ENCODE measurements at places on chromosomes 5 and 9. TPM values are rescaled to one million over a fixed set of nuclear protein-coding genes. Genes with fewer than 3 reads are reported as not detected.

Gene DMRT3
- not detected for total RNA-seq

Gene IGFBPL1
- not detected for total RNA-seq

Gene CDC20B
- not detected for total RNA-seq

Gene SH3GL2
- not detected for total RNA-seq

Gene DDX46
- 70.6 TPM for total RNA-seq

DNA sequence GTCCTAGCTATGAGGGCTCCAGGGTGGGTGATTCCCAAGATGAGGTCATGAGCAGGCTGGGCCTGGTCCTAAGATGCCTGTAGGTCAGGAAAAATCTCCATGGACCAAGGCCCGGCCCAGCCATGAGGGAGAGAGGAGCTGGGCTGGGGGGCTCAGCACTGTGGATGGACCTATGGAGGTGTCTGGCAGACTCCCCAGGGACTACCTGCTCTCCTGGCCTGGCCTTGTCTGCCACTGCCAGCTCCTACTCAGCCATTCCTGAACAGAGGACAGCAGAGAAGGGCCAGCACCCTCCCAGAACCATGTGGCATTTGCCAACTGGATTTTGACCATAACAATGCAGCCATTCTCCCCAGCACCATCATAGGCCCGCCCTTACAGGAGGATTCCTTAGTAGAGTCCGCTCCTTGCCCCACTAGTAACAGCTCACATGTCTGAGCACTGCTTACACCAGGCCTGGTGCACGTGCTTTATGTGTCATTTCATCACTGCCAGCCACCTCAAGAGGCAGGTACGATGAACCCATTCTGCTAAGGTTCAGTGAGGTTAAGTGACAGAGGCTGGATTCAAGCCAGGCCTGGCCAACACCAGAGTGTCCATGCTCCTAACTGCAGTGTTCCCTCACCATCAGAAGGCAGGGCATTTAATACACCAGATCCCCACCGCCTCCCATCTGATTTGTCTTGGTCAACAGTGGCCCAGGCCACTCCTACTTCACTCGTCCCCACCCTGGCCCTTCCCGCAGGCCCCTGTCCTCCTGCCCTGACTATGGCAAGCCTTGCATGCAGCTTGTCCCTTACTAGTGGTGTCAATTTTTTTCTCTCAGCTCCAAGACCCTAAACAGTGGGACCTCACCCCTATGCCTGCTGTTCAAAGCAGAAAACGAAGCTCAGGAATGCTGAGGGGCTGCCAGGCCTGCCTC, 669 bp downstream of the IL13 start:
- no peaks in the 10 kb centered on the region for H3K27me3 ChIP-seq
- H3K4me1 ChIP-seq: peaks cover 45% of the 10 kb centered on the region
- H3K36me3 ChIP-seq: no peaks in the 10 kb centered on the region
- no peak for DNase-seq
- H3K27ac ChIP-seq: no peak overlapping the region

DNA sequence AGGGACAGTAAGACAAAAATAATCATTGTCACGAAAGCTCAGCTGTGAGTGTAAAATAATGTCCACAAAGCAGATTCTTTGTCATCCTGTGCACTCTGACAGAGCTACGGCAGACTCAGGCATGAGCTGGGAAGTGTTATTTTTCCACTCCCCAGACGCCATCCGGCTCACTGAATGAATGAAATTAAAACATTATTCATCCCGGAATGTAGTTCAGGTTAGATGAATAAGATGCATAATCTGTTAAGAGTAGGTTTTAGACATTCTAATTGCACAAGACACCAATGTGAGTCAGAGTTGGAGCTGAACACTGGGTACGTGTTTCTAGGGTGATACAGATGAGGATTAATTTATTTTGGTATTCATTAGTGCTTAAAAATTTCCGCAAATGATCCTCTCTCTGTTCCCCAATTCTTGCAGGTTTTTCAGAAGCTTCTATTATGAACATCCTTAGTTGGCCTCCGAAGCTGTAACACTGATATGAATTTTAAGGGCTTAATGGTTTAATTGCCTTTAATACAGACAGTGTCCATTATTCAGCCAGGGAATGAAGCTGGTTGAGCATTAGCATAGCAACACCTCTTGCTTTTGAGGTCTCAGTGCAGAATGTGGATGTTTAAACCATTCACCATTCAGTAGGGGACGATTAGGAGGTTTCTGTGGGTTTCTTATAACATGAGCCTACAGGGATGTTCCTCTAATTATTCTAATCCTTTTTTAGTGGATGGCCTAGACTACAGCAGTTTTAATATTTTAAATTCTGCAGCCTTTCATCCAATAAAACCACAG, 65.6 kb upstream of the FRRS1L start:
- peaks cover 9% of the 10 kb centered on the region for H3K27me3 ChIP-seq
- no peak overlapping the region for H3K4me3 ChIP-seq
- DNase-seq: no peak

- H3K27me3 ChIP-seq: no peaks in the 10 kb centered on the region
- H3K36me3 ChIP-seq: no peaks in the 10 kb centered on the region
- DNase-seq: no peak
- no peaks in the 10 kb centered on the region for H3K4me1 ChIP-seq
- no peak overlapping the region for H3K4me3 ChIP-seq
- no peak overlapping the region for H3K27ac ChIP-seq
These were observed 1631.9 kb upstream of the CDH6 start for GRCh38 chr5:29561564-29561963.

DNA sequence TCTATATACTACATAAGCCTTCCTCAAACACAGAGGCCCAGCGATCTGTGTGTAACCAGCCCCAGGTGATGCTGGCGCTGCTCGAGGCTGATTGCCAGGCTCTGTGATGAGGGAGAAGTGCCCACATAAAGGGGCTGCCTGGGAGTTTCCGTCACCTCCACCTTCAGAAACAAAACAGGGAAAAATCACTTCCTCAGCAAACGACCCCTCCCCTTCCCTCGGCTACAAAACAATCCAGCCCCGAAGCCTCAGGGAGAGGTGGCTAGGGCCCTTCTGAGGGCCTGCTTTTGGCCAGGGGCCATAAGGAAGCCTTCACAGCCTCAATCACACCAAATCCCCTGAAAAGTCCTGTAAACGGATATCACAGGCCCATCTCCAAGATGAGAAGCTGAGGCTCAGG, 51.1 kb downstream of the DAP start:
- DNase-seq: no peak
- H3K4me3 ChIP-seq: no peak overlapping the region
- H3K27ac ChIP-seq: no peak overlapping the region
- H3K4me1 ChIP-seq: peaks cover 34% of the 10 kb centered on the region

DNA sequence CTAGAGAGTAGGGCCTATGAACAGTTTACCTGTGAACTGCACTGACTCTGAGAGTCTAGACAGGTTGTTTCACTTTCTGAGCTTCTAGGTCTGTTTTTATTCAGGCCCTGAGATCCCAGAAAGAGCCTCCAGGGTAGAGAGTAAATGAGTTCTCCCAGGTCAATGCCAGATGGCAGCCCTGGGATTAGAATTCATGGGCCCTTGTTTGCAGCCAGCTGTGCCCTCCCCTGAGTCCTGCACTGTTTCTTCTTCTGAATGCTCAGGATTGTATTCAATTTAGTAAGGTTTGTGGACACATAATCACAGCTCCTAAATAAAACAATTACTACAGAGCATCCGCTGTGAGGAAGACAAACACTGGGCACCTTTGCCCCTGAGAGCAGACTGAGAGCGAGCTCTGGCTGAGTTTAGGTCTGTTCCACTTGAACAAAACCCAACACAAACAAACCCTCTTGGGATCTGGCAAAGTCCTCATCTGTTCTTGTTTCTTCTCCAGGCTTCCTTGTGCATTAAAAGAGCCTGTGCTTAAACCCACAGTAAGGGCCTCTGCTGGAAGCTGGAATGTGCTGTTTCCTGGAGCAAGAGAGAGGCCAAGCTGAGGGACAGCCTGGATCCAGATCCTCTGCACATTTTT, 29.9 kb downstream of the FAM219A start:
- no peak overlapping the region for H3K4me3 ChIP-seq
- no peak for DNase-seq
- no peaks in the 10 kb centered on the region for H3K36me3 ChIP-seq
- H3K4me1 ChIP-seq: no peaks in the 10 kb centered on the region
- H3K27ac ChIP-seq: no peak overlapping the region

DNA sequence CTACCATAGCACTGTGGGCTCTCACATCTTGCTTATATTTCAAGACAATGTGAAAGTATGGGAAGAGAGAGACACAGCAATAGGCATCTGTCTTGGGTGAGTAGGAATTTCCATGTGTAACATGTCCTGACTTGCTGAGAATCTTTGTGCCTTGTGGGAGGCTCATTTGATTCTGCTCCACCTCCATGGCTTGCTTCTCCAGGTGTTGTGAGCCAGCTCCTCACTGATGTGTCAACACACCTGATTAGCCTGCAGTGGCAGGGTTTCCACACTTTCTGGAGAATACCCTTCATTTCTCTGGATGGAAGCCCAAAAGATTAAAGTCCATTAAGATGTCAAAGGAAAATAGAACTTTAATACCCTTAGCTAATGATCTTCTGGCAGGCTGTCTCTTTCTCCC, 613.6 kb downstream of the ZNF608 start:
- no peak for DNase-seq
- no peak overlapping the region for H3K27ac ChIP-seq
- H3K27me3 ChIP-seq: no peaks in the 10 kb centered on the region
- no peak overlapping the region for H3K4me3 ChIP-seq
- H3K4me1 ChIP-seq: no peaks in the 10 kb centered on the region

- H3K4me3 ChIP-seq: no peak overlapping the region
- H3K4me1 ChIP-seq: no peaks in the 10 kb centered on the region
- no peak for DNase-seq
- H3K36me3 ChIP-seq: no peaks in the 10 kb centered on the region
These were observed 320.6 kb upstream of the NUDT12 start for GRCh38 chr5:103883143-103883542.

GRCh38 chr9:132003319-132003704, 76.4 kb downstream of the MED27 start:
- no peak for DNase-seq
- no peak overlapping the region for H3K4me3 ChIP-seq
- no peaks in the 10 kb centered on the region for H3K27me3 ChIP-seq
- no peak overlapping the region for H3K27ac ChIP-seq
